Mesenteric fat pad (tissue), 1 donor: ENCODE measurements at places on chromosomes 12 and 14. TPM values are rescaled to one million over a fixed set of nuclear protein-coding genes. Genes with fewer than 3 reads are reported as not detected.

Gene CCDC88C
- total RNA-seq = 17.4 TPM

Gene KRT85
- not detected for total RNA-seq

Gene POTEG
- not detected for total RNA-seq

Gene STON2
- total RNA-seq = 20.8 TPM

Gene GNB3
- 1.2 TPM for total RNA-seq
